Tibial nerve (tissue), 4 donors: ENCODE measurements at places on chromosomes 12 and 14.

DNA sequence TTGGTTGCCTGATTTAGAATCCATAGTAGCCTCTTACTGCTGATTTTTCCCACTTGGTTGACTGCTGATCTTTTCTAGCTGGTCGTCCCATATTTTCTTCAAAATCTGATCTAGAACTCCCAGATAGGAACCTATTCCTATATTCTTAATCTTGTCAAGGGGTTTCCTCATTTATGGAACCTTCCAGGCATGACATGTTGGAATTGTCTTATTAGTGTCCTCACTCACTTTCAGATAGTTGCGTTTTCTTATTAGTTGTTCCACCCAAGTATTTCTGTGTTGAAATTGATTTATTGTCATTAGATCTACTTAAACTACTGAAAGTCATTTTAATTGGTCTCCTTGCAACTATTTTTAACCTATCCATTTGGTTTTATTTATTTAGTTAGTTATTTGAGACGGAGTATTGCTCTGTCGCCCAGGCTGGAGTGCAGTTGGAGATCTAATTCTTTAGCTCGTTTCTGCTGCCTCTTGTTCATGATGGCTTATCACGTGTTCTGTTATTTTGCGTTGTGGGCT, 25.0 kb downstream of the KTN1 start:
- no peak for DNase-seq

GRCh38 chr14:104107611-104108569, 22.4 kb downstream of the ASPG start:
- no peak for DNase-seq

DNA sequence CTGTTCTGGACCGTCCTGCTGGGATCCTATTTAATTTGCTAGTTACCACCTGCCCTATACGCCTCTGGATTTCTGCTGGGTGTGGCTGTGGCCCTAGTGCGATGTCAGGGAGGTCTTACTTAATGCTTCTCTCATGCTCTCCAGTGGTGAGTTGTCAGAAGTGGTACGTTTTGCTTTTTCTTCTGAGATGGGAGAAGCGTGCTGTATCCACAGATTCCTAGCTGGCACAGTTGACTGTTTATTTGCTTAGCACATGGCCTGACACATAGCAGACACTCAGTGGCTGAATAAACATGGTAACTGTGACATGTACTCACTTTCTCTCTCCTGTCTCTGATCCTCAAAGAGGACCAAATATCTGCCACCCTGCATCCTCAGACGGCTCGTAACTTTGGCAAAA, 107.3 kb downstream of the CACNA1C start:
- no peak for DNase-seq

- DNase-seq = no peak
Measured at GRCh38 chr14:64958201-64958600, 13.9 kb downstream of the RAB15 start.
